ENCODE measurements at places on chromosomes 2 and 18. TPM values are rescaled to one million over a fixed set of nuclear protein-coding genes. Genes with fewer than 3 reads are reported as not detected.

HAAO gene
- polyA plus RNA-seq = 51.3 TPM

DNA sequence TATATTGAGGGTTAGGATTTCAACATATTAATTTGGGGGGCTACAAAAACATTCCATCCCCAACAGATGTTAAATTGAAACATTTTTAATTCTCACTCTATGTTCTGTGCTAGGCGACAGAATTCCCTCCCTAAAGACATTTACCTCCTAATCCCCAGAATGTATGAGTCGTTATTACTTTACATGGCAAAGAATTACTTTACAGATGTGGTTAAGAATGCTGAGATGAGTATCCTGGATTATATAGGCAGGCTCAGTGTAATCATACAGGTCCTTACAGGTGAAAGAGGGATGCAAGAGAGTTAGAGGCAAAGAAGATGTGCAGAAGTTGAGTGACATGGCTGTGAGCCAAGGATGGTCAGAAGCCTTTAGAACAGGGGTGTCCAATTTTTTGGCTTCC lies 974.1 kb upstream of the ACVR2A start:
- H3K27ac ChIP-seq = no peak overlapping the region
- H3K27me3 ChIP-seq = no peaks in the 10 kb centered on the region
- no peak for DNase-seq
- H3K4me3 ChIP-seq = no peak overlapping the region
- H3K4me1 ChIP-seq = no peaks in the 10 kb centered on the region
- H3K36me3 ChIP-seq = no peaks in the 10 kb centered on the region

DNA sequence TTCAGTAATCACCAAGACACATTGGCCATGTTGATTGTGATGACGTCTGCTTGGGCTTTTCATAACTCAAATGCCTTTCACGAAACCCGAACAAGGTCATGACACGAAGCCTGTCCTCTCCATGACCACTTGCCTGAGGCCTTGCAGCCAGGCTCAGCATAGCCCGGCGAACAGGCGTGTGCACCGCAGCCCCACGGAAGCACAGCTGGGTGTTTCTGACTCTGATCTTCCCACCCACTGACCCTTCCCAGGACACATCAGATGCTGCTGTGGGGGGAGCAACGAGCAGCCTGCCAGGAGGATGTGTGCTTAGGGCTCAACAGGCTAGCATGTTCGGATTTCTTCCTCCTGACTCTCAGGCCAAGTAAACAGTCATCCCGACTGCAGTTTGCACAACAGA lies 369.4 kb upstream of the SALL3 start:
- no peak for DNase-seq
- H3K36me3 ChIP-seq = no peaks in the 10 kb centered on the region
- H3K27ac ChIP-seq = no peak overlapping the region
- no peaks in the 10 kb centered on the region for H3K27me3 ChIP-seq
- no peak overlapping the region for H3K4me3 ChIP-seq

DNAJC5G gene
- not detected for polyA plus RNA-seq

DNA sequence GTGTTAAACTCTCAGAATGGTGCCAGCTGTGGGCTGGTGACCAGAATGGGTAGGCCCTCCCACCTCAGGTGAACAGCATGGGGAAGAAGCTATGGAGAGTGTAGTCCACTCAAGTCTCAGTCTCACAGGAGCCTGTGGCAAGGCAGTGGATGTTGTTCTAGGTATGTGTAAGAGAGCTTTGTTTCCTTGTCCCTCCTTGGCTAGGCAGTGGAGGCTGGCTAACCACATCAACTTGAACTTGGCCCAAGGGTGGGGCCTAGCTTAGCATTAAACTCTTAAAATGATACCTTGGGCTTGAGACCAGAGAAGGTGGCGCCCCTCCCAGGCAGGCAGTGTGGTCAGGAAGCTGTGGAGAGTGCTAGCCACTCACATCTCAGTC lies 53.2 kb upstream of the SLC4A10 start:
- H3K27ac ChIP-seq = no peak overlapping the region
- H3K36me3 ChIP-seq = no peaks in the 10 kb centered on the region
- no peaks in the 10 kb centered on the region for H3K4me1 ChIP-seq
- no peak overlapping the region for H3K4me3 ChIP-seq
- no peaks in the 10 kb centered on the region for H3K27me3 ChIP-seq
- no peak for DNase-seq

SEPTIN10 gene
- polyA plus RNA-seq = 132 TPM

GRCh38 chr2:62119311-62119974 lies 76.5 kb upstream of the B3GNT2 start:
- H3K27ac ChIP-seq = peak overlapping the region; percentile 35
- no peaks in the 10 kb centered on the region for H3K36me3 ChIP-seq
- DNase-seq = no peak
- H3K4me1 ChIP-seq = peaks cover 47% of the 10 kb centered on the region
- H3K27me3 ChIP-seq = no peaks in the 10 kb centered on the region

GALNT13 gene
- polyA plus RNA-seq = not detected

WNT6 gene
- polyA plus RNA-seq = 0.29 TPM
